NCI-H1417 (cell line): ENCODE measurements at places on chromosomes 5 and 9.
A peak's percentile ranks its signal among the peaks of the same experiment; 100 is the strongest.

- DNase-seq = no peak
Measured at GRCh38 chr9:4857163-4857810, 64.5 kb downstream of the RCL1 start.

GRCh38 chr9:97906236-97906831 lies 16.0 kb downstream of the TRMO start:
- DNase-seq = no peak

GRCh38 chr9:6307551-6308096 lies 20.6 kb upstream of the TPD52L3 start:
- DNase-seq = no peak

GRCh38 chr9:81656871-81657337 lies 32.4 kb downstream of the TLE1 start:
- DNase-seq = no peak

GRCh38 chr9:93193388-93194220 lies 9.7 kb downstream of the WNK2 start:
- DNase-seq = peak; percentile 79

DNA sequence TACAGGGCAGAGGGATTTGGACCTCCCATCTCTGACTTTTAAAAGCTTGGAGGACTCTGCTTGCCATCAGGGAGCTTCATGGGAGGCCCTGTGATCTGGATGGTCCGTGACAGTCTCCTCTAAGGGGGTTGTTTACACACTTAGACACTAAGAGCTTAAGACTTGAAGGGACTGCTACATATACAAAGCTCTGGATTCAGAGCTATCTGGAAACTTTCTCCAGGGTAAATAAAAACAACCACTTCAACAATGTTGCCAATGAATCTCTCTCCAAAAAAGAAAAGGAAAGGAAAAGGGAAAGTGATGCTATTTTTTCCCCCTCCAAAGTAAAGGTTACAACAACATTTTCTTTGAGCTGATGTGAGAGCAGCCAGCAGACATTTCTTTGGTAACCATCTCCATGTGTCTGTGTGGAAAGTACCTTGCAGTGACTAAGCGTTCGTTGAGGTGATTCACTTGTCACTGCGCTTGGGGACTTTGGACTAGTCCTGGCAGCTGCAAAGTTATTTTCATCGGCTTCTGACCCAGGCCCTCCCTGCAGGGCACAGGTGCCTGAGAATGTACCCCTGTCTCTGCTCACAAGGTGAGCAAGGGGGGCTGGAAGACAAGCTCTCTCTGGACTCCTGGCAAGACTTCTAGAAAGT lies 262.1 kb upstream of the KLF4 start:
- no peak for DNase-seq

GRCh38 chr9:94085062-94085639 lies 887 bp downstream of the PTPDC1 start:
- no peak for DNase-seq

DNA sequence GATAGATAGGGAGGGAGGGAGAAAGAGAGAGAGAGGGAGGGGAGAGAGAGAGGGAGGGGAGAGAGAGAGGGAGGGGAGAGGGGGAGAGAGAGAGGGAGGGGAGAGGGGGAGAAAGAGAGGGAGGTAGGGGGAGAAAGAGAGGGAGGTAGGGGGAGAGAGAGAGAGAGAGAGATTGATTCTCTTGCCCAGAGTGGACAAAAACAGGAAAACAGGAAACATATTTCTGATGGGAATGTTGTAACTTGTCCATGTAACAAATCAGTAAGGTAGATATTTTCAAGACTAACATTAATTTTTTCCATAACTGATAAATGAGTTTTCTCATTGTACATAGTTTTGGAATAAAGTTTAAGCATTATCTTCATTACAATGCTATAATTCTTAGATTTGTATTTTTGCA lies 811.7 kb upstream of the GRAMD2B start:
- no peak for DNase-seq

DNA sequence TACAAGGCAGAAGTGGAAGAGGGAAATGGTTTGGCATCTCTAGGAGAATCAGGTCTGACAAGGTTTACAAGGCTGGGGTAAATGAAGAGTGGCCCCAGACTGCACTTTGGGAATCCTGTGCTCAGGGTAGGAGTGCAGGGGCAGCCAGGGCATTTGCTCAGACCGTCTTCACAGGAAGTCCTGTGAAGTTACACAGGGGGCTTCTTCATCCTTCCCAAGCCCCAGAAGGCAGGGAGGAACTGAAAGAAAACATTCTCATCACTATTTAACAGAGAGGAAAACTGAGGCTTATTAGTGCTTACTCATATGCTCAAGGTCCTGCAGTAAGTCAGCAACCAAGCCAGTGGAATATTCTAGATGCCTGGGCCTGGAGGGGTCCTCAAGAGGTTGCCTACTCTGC lies 80.7 kb downstream of the NRG2 start:
- DNase-seq = no peak

GRCh38 chr5:116371431-116371830 lies 203.2 kb downstream of the SEMA6A start:
- DNase-seq = no peak

GRCh38 chr5:59833448-59833847 lies 60.1 kb downstream of the PDE4D start:
- DNase-seq = no peak

GRCh38 chr5:41337724-41338123 lies 124.4 kb upstream of the C6 start:
- no peak for DNase-seq

DNA sequence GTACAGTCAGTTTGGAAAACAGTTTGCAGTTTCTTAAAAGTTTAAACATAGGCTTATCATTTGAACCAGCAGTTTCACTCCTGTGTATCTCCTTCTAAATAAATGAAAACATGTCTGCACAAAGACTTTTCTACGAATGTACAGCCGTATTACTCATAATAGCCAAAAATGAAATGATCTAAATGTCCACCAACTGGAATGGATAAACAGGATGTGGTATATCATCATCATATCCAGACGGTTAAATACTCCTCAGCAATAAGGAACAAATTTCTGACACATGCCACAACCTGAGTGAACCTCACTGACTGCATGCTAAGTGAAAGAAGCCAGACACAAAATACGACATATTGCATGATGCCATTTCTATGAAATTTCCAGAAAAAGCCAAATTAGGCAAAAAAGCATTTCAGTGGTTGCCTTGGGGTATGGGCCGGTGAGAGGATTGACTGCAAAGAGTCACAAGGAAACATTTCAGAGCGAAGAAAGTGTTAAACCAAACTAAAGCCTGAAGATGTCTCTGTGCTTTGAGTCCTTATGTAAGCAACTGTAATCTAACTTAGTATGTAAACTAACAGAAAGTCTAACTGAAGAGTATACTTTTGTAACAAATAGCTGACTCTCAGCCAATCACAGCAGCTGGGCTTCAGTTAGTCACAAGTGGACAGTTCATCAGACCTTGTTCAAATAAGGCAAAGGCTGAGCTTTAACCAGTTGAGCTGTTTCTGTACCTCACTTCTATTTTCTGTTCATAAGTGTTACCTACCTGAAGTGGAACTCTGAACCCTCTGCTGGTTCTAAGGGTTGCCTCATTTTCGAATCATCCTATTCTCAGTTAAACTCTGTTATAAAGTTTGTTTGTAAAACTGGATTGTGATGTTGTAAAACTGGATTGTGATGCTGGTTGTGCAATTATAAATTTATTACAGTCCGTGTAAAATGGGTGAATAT lies 65.2 kb downstream of the TRIO start:
- no peak for DNase-seq

- no peak for DNase-seq
Measured at GRCh38 chr9:3506164-3506563, 19.6 kb downstream of the RFX3 start.

DNA sequence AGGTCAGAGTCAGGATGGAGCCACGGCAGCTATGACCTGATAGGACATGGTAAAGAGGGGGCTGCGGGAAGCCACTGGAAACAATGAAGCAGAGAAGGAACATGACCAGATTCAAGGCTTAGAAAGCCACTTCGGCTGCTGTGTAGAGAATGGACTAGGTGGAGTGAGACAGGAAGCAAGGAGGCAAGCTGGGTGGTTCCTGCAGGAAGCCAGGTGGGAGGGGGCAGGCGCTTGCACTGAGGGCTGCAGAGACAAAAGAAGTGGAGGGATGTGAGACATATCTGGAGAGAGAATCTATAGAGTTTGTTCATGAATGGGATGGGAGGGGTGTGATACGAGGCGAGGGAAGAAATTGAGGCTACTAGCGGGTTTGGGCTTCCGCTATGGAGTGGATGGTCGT lies 19.0 kb upstream of the N4BP3 start:
- DNase-seq = no peak

- DNase-seq = no peak
Measured at GRCh38 chr9:124618476-124618875, 111.3 kb upstream of the NR5A1 start.

DNA sequence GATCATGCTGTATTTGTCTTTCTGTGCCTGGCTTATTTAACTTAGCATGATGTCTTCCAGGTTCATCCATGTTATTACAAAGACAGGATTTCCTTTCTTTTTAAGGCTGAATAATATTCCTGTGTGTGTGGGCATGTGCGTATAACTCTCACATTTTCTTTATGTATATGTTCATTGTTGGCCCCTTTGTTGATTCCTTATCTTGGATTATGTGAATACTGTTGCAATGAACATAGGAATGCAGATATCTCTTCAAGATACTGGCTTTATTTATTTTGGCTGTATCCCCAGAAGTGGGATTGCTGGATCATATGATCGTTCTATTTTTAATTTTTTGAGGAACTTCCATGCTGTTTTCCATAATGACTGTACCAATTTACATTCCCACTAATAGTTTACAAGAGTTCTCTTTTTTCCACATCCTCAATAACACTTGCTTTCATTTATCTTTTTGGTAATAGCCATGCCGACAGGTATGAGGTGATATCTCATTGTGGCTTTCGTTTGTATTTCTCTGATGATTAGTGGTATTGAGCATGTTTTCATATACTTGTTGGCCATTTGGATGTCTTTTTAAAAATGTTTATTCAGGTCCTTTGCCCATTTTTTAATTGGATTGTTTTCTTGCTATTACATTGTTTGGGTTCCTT lies 38.0 kb downstream of the CREBRF start:
- DNase-seq = no peak

DNA sequence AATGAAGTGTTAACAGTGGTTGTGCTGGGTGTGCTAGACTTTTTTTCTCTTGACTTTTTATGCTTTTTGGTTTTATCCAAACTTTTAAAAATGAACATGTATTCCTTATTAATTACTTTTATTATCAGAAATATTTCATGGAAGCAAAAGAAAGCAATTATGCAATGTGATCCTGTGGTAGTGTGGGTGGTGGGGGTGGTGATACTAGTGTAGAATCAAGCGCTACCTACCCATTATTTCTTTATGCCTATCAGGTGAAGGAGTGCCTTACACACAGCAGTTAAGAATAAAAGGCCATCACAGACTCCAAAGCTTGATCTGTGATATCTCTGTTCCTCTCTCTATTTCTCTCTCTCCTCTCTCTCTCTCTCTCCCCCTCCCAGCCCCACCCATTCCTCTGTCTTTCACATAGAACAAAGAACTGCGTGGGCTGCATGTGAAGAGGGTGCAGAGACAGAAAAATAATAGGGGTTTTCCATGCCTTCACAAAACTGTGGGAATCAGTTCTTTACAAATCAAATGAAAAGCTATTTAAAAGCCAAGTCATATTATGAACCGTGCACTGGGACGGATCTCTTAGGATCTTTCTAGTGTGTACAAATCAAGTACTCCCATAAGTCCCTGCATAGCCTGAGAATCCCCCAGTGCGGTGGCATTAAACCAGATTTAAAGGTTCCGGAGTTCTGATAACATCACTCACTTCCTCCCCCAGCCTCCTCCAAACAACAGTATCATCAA lies 351.2 kb downstream of the RAB3C start:
- no peak for DNase-seq

DNA sequence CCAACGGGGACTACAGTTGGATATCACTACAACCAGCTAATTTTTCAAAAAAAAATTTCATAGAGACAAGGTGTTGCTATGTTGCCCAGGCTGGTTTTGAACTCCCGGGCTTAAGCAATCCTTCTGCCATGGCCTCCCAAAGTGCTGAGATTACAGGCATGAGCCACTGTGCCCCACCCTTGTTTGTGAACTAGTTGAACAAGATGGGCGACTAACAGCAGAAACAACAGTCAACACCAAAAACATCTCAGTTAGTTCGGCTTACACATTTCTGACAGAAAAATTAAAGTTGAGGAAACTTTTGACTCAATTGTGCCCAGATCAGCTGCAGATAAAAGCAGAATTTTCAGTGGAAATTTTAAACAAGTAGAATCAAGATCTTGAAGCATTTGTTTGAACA lies 470.1 kb downstream of the TLE4 start:
- DNase-seq = no peak

GRCh38 chr9:91775011-91775707 lies 174.9 kb downstream of the ROR2 start:
- peak; percentile 84 for DNase-seq

DNA sequence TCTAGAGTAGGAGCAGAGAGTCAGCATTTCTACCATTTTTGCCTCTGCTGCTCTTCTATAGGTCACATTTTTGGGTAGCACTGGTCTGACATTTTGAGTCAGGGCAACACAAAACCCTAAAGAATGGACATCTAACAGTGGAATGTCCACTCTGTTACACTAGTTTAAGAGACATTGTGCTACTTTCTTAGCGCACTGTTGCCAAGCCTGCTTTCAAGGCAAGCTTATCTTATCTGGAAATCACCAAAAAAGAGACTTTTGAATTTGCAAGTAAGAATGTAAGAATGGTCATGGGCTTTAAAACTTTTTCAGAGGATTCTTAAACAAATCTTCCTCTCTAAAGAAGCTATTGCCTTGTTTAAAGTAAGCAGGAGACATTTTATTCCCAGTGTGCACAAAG lies 73.0 kb upstream of the STARD4 start:
- DNase-seq = no peak

DNA sequence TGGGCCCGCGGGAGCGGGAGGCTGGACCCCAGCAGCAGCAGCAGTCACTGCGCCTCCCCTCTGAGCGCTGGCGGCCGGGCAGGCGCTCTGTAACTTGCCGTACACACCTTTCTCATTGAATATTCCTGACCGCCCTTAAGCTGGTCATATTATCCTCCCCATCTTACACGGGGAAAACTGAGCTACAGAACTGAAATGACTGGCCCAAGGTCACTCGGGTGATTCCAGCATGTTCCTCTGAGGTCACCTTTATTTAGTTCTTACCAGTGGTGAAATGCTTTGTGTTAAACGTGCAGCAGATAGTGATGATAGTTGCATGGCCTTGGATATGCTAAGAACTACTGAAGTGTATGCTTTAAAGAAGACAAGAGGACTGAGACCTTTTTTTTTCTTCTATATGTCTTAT lies 607 bp downstream of the UQCRQ start:
- DNase-seq = no peak

GRCh38 chr5:2899311-2899710 lies 147.8 kb upstream of the IRX2 start:
- no peak for DNase-seq

DNA sequence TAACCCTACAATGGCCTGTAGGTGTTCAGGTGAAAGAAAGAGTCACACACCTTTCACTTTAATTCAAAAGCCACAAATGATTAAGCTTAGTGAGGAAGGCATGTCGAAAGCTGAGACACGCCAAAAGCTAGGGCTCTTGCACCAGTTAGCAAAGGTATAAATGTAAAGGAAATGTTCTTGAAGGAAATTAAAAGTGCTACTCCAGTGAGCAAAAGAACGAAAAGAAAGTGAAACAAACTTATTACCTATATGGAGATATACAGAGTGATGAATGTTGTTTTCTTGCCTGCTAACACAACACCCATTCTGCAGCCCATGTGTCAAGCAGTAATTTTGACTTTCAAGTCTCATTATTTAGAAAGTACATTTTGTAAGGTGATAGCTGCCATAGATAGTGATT lies 254.2 kb upstream of the SLC24A2 start:
- DNase-seq = no peak
